ENCODE measurements at places on chromosomes 5 and 9. TPM values are rescaled to one million over a fixed set of nuclear protein-coding genes. Genes with fewer than 3 reads are reported as not detected.

DNA sequence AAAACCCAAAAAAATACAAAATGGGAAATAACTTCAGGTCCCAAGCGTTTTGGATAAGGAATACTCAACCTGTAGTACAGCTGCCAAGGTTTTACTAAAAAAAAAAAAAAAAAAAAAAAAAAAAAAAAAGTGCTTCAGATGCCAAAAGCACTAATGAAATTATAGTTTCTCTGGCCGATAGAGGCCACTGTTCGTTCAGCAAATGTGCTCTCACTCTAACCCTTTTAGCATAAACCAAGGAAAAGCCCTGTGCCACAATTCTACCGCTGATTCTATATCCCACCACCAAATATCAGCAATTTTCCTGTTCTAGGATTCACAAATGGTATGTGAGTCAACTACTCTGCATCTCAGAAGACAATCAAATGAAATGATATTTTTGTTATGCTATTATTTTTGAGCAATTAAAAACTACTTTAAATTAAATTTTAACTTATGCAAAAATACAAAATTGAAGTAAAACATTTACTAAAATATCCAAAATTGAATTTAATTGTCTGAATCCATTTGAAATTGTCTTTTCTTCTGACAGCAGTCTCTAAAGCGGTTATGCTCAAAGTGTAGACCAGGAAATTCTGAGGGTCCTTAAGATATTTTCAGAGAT lies 79.8 kb downstream of the RICTOR start:
- DNase-seq = no peak

GRCh38 chr5:72883850-72884249 lies 67.4 kb downstream of the TNPO1 start:
- no peak for DNase-seq

DNA sequence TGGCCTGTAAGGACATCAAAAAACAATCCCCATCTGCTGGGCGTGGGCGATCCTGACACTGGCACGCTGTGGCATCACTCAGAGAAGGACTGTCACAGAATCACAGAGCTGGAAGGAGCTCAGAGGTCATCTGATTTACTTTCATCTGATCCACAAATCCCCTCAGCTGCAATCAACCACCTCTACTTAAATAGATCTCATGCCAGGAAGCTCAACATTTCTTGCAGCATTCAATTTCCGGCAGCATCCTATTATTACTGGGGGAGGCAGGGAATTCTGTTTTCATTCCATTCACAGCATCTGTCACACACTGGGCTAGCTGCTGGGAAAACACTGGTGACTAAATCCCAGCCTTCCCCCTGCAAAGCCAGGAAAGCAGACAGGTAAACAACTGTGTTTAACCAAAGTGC lies 38.3 kb downstream of the RETREG1 start:
- DNase-seq = no peak

- no peak for DNase-seq
These were observed 59.8 kb downstream of the SH3TC2 start for GRCh38 chr5:149002761-149003689.

- DNase-seq = no peak
These were observed 30.2 kb upstream of the STK32A start for GRCh38 chr5:147204576-147204975.

GRCh38 chr5:6567835-6568234 lies 65.0 kb downstream of the NSUN2 start:
- no peak for DNase-seq

DNA sequence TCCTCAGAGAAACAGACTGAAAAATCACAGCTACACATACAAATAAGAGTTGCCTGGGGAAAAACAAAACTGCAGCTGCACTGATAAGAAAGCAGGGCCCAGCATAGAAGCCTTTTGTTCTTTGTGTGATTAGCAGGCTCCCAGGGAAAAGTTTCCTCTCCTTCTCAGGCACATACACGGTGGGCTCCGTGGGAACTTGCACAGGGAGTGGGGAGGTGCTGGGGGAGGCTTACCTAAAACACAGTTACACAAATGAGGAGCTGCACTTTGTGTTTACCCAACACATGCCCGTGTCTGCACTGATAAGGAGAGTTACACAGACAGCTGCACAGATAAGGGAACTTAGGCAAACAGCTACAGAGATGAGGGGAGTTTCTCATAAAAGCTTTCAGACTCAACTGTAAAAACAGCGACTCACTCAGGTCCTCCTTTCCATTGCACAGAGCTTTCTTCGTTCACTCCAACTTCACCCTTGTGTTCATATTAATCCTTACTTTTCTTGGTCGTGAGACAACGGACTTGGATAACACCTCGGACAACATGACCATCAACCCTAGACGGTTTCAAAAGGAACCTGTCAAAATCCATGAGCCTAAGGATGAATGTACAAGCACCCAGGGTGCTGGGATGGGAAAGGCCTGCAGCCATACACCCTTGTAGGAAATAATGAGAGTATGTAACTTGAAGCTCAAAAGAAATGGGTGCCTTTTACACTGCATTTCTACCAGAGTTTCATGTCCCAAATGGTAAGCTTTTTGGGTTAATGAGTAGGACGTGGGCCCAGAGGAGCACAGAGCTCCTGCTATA lies 50.8 kb downstream of the SERINC5 start:
- DNase-seq = no peak

DNA sequence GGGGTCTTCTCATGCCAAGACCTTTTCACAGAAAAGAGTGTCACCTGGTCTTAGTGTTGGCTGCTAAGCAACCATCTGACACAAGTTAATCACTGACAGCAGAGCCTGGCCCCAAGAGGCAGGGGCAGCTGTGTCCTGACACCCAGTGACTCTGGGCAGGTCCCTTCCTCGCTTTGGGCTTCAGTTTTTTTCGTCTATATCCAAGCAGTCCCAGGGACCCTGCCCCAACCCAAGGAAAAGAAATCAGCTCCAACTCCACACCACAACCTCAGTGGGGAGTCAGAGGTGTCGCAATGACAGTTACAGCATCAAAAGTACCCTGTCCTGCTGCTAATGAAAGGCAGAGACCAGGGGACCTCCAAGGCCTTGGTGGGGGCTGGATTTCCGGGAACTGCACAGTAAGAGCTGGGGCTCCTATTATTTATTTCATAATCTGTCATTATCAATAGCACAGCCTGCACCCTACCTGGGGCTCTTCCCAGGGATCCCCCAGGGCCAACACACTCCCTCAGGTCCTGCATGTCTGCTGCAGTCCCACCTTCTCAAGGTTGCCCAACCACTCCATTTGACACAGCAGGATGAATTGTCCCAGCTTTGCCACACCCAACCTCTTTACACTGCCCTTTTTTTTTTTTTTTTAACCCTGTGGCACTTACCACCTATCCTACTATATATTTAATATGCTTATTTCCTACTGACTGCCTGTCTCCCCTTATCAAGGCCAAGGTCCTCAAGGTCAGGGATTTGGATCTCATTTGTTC lies 9.4 kb downstream of the ANKS6 start:
- no peak for DNase-seq

GRCh38 chr5:179368806-179369529 lies 23.7 kb upstream of the ADAMTS2 start:
- DNase-seq = no peak

- no peak for DNase-seq
These were observed 116.2 kb downstream of the ROR2 start for GRCh38 chr9:91833878-91834255.

DNA sequence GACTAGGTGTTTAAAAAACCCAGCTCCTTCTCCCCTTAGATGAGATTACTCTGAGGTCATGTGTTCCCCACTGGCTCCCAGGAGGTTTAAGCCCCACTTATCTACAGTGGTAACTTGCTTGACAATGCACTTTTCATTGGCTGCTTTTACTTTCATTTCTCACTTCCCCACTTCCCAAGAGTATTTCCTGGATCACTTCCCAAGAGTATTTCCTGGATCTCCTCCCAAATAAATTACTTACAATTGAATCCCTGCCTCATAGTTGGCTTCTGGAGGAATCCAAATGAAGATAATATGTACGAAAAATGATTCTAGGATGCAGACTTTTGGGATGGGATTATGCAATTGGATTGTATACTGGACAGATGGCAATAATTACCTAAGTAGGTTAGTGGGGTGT lies 47.1 kb upstream of the CHSY3 start:
- DNase-seq = no peak

GRCh38 chr9:107467416-107467815 lies 22.2 kb downstream of the KLF4 start:
- no peak for DNase-seq

DNA sequence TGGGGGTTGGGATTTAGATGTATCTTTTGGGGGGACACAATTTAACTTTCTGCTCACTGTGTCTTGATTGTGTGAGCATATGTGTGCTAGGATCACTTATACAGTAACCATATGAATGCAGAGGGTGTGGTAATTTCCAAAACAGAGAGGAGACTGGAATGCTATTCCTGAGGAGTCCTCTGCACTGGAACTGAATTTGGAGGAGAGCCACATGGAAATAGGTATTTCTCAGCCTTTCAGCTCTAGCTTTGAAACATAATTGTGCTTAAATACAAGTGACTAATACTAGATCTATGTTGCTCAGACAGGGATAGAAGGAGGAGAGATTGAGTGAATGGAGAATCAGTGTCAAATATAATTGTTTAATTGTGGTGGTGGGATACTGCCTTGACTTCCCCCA lies 45.5 kb downstream of the FOCAD start:
- no peak for DNase-seq

DNA sequence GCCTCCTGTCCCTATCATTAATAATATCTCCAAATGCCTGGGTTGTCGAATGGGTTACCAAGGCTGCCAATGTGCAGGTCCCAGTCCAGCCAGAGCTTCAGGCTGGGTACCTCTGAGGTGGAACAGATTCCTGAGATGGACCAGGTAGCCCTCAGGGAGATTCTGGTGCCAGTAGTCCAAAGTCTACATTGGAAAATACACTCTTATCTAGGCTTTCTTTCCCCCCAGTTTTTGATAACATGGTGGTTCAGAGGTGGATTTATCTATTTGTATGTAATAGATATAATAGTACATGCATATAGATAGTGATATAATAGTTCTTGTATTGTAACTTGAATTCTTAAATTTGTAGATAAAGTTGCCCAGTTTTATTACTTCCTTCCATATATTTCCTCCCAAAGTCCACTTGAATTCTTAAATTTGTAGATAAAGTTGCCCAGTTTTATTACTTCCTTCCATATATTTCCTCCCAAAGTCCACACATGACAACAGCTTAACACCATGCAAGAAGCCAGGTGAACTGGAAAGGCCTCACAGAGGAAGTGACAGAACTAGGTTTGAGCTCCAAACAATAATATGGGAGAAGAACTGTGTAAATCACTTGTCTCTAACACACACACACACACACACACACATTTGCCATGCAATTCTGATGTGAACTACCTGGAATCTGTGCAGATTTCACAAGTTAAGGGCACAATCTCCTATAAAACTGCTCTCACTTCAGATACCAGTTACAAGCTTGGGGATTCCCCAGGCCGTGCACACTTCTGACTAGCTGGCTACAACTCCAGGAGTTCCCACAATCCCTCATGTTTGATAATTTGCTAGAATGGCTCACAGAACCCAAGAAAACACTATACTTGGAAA lies 30.7 kb upstream of the ERAP1 start:
- DNase-seq = no peak

DNA sequence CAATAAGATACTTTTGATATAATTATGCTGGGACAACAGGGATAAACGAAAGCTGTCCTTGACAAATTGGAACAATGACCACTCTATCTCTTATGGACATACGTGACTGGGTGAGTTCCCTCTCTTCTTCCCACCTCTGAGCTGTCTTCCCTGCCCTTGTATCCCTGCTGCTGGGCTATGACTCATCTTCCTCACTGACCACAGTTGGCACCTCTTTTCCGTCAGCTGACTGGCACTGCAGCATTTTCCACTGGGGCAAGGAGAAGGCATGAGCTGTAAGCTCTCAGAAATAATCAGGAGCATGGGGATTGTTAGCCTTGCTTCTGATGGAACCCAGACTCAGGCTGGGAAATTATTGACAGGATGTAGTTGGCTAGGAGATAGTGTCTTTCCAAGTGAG lies 48.7 kb downstream of the PCSK1 start:
- no peak for DNase-seq

- DNase-seq = no peak
These were observed 81.3 kb upstream of the PRR16 start for GRCh38 chr5:120382833-120383232.

DNA sequence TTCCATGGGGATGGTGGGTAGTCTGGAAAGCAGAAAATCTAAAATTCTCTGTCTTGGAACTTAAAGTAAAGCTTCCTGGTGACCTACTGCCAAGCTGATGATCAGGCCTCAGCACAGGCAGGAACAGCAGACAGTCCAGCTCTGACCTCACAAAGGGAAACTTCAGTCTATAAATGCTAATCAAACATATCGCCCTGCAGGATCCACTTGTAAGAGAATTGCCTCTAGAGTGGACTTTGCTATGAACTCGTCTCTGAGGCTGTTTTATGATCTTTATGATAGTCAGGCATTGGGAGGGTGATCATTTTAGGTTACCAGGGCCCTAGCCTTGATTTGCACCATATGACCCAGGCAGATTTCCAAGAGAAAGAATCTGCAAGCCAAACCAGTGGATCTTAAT lies 67.6 kb upstream of the SELENOP start:
- DNase-seq = no peak

DNA sequence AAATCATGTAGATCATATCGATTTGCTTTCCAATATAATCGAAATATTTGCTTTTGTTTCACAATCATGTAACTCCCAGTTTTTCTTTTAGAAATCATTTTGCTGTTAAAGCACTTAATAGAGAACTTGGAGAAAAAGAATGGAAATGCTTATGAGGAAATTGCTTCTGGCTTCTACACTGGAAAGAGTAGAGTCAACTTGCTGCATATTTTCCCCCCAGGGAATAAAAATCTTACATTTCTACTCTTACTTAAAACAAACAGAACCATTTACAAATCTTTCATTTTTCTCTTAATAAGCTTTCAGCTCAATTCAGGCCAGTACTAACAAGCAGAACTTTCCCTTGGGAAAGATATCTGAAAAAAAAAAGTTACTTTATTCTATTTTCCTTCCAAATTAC lies 312.0 kb downstream of the CHSY3 start:
- no peak for DNase-seq

- DNase-seq = no peak
These were observed 102.6 kb downstream of the XRCC4 start for GRCh38 chr5:83179966-83180365.

GRCh38 chr5:151060742-151061141 lies 20.1 kb downstream of the TNIP1 start:
- DNase-seq = no peak

SLC2A6 gene
- 9.3 TPM for total RNA-seq

ADRA1B gene
- not detected for total RNA-seq

PCDHB12 gene
- not detected for total RNA-seq

PCDHA9 gene
- not detected for total RNA-seq

SNCAIP gene
- total RNA-seq = not detected

PRDM9 gene
- not detected for total RNA-seq

TAF11L5 gene
- total RNA-seq = not detected

PCDHB9 gene
- not detected for total RNA-seq

SNCB gene
- total RNA-seq = 0.46 TPM

TNFSF8 gene
- 57.3 TPM for total RNA-seq

SPZ1 gene
- not detected for total RNA-seq

MARVELD2 gene
- total RNA-seq = 0.31 TPM

AQP3 gene
- total RNA-seq = 2.9 TPM

NEK6 gene
- 19.4 TPM for total RNA-seq

CSF2 gene
- 107 TPM for total RNA-seq

KIAA0825 gene
- total RNA-seq = 1.0 TPM

OGN gene
- not detected for total RNA-seq

All from activated naive CD8-positive, alpha-beta T cell treated with anti-CD3 and anti-CD28 coated beads for 36 hours (primary cell).